ENCODE measurements at places on chromosomes 2 and 18.

GRCh38 chr2:53484531-53484930 lies 283.1 kb upstream of the CHAC2 start:
- DNase-seq, result no peak

- DNase-seq, result no peak
Measured at GRCh38 chr2:106159866-106160785, 34.0 kb downstream of the UXS1 start.

GRCh38 chr2:222572264-222572721 lies 83.6 kb downstream of the FARSB start:
- no peak for DNase-seq

- no peak for DNase-seq
Measured at GRCh38 chr2:44296653-44297052, 21.4 kb downstream of the SLC3A1 start.

- DNase-seq, result no peak
Measured at GRCh38 chr2:107785756-107786155, 40.9 kb upstream of the RGPD4 start.

DNA sequence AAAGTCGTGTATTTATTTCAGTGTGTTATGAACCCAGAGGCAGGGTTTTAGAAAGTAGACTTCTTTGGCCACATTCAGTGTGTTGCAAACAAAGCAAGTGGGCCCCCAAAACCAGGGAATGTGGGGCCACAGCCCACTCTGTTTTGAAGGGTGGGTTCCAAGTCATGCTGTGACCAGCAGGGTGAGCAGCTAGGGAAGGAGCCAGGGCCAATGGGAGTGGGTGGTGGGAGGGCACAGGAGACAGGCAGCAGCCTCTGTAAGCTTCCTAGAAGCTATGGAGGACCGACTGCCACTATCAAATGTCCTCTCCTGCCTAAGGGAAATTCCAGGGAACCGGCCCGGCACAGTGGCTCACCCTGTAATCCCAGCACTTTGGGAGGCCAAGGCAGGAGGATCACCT lies 50.4 kb upstream of the LYPD1 start:
- no peak for DNase-seq

DNA sequence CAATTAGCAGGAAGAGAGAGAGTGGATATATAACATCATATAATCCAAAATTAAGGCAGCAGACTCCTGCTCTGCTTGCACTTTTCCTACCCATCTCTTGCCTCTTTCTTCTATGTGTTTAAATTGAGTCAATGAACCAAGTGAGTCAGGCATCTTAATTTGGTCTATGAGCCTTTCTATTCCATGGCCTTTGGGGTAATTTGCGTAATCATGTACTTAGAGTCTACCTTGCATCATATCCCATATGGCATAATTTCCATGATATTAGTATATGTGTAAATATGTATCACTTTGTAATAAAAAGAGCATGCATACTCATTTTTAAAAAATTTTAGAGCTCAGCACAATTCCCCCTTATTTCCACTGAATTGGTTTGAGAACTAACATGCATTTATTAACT lies 555.2 kb downstream of the STK39 start:
- no peak for DNase-seq

DNA sequence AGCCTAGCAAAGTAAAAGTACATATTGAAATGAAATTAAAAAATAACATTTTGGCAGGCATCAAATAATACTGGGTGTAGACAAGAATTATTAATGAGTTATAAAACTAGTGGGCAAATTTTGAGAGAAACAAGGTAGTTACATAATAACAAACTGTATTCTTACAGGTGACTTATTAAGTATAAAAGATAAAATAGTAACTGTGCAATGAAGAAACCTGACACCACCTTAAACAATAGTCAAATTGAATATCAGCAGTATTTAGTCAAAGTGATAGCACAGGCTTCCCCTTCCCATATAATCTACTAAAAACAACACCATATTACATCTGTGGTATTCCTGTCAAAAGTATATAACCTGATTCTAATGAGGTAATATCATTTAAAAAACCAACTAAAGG lies 1099.8 kb upstream of the CRIM1 start:
- no peak for DNase-seq

- no peak for DNase-seq
Measured at GRCh38 chr2:208983486-208983885, 440.4 kb upstream of the MAP2 start.

GRCh38 chr2:147110317-147110716 lies 734.5 kb upstream of the ACVR2A start:
- DNase-seq, result no peak

DNA sequence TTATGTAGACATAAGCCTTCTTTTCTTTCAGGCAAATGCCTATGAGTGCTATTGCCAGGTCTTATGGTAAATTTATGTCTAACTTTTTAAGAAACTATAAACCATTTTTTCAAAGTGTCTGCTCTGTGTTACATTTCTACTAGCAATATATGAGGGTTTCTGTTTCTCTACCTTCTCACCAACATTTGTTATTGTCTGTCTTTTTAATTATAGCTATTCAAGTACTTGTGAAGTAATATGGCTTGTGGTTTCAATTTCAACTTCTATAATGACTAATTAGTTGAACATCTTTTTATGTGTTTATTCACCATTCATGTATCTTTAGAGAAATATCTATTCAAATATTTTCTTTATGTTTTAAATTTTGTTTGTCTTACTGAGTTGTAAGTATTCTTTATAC lies 213.1 kb upstream of the MC4R start:
- no peak for DNase-seq

GRCh38 chr2:162074632-162074895 lies 549 bp upstream of the DPP4 start:
- DNase-seq, result no peak
